ENCODE measurements at places on chromosomes 13 and 19.

GRCh38 chr19:2782329-2782935 is 641 bp downstream of the SGTA start:
- DNase-seq: no peak

- DNase-seq: no peak
Observed at GRCh38 chr13:42970824-42971690, 21.0 kb downstream of the EPSTI1 start.

- DNase-seq: no peak
Observed at GRCh38 chr13:75494491-75494890, 12.5 kb upstream of the TBC1D4 start.

DNA sequence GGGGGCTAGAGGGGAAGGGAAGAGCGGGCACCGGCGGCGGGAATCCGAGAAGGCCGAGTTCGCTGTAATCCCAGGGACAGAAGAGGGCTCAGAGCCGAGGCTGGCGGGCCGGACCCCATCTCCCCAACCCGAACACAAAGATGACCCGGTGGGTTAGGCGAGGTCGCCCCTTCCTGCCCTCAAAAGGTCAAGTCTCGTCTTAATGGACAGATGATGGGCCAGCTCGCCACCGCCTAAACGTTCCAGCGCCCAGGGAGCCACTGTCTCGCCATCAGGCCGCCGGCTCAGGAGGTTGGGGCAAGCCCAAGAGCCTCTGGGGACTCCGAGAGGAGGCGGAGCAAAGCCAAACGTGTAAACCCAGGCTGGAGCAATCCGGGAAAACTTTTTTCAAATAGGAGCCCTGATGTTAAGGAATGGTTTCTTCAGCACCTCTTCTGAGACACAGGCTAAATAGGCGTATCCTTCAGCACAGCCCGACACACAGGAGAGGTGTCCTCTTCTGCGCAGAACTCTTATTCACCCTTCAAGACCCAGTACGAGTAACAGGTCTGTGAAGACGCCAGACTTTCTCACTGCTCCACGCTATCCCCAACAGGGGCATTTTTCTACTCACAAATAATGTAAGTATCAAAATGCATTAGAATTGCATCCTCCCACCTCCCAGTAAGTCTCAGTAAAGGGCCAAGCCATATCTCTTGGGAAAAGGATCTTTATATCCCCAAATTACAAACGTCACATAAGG is 6.3 kb upstream of the POU4F1 start:
- no peak for DNase-seq

DNA sequence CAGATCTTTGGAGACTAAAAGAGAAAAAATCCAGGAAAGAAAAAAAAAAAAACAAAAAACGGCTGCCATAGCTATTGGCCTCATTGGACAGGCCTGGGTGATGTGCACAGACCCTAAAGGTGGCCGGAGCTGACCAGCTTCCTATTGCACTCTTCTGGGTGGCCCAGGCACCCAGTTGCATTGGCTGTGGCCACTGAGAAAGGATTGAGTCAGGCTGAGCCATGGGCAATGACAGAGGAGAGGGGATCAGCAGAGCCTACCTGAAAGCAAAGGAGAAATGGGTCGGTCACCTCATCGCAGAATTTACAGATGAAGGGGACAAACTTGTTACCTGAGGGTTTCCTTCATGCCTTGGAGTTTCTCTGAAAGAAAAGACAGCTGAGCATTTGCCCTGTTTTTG is 17.3 kb downstream of the HMGB1 start:
- no peak for DNase-seq

GRCh38 chr13:67235265-67235664 is 5.1 kb upstream of the PCDH9 start:
- no peak for DNase-seq

- no peak for DNase-seq
Observed at GRCh38 chr13:112688560-112689302, 1.1 kb upstream of the ATP11A start.

- no peak for DNase-seq
Observed at GRCh38 chr19:50779504-50780457, 9.5 kb downstream of the GPR32 start.

DNA sequence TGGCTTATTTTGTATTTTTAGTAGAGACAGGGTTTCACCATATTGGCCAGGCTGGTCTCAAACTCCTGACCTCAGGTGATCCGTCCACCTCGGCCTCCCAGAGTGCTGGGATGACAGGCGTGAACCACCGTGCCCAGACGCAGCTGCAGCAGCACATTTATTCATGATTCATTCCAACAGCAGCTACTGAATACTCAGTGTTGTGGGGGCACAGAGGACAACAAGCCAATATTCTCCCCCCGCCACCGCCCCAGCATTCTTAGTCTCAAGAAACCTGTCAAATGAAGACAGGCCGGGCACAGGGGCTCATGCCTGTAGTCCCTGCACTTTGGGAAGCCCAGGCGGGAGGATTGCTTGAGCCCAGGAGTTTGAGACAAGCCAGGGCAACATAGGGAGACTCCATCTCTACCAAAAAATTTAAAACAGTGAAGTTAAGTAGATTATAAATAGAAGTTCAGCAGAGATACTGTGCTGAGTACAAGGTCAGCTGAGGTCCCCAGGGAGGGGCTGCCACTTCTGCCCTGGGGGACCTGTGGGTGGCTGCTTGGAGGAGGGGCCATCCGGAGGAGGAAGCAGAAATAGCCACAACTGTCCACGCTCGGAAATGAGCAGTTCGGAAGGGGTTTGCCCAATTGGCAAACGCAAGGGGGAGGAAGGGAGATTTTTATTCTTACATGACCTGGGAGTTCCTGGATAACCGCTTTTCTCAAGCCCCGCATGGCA is 4.3 kb downstream of the DOT1L start:
- DNase-seq: no peak

DNA sequence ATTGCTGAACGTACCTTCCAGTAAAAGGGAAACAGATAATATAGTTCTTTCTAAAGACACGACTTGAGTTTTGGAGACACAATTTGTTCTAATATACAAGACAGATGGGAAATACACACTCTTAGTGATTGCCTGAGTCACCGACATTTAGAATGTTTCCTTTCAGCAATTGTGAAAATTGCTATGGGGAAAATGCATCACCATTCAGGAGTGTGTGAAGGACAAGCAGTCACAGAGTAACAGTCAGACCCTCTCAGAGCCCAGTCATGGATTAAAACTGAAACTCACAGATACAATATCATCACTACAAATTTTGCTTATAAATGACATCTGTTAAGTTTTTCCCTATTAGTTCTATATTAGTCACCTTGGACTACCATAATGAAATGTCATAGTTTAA is 286.1 kb downstream of the SPRY2 start:
- no peak for DNase-seq

- DNase-seq: peak; percentile 20
Observed at GRCh38 chr19:19034204-19034624, 811 bp downstream of the ARMC6 start.

DNA sequence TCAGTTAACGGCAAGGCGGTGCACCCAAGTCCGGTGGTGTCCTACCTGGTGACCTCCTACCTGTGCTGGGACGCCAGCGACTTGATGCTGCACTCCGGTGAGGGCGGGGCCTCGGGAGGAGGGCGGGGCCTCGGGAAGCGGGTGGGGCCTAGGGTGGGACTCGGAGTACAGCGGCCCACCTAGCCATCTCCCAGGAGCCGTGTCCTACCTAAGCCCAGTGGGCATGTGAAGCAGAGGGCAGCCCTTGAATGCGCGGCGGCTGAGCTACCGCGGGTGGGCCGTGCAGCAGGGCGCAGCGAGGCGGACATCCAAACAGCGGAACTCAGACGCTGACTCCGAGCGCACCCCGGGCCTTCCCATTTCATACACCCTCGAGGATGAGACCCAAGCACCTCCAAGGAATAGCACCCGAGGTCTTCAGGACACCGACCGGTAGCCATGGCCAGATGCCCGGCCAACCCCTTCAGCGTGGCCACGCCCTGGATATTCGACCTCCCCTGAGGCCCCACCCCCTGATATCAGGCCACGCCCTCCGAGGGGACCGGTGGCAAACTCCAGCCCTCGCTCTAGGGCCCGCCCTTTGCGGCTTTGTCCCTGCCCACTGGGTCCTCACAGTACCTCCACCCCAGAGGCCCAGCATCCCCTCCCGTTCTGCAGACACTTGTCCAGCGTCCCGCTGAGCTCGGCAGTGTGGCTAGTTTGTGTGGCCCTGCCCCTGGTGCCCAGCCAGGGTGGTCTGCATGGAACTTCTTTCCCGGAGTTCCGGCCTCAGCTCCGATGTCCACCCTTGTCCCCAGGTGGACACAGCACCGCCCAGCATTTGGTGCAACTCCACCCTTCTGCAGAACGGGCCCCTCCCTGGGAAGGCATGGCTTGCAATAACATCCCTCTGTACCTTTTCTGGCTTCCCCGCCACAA is 5.4 kb downstream of the KLK1 start:
- DNase-seq: no peak

DNA sequence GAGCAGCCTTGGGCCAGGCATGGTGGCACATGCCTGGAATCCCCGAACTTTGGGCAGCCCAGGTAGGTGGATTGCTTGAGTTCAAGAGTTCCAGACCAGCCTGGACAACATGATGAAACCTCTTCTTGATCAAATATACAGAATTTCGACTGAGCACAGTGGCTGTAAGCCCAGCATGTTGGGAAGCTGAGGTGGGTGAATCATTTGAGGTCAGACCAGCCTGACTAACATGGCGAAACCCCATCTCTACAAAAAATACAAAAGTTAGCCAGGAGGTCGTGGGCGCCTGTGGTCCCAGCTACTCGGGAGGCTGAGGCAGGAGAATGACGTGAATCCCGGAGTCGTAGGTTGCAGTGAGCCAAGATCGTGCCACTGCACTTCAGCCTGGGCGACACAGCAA is 8.0 kb upstream of the NLRP7 start:
- no peak for DNase-seq

DNA sequence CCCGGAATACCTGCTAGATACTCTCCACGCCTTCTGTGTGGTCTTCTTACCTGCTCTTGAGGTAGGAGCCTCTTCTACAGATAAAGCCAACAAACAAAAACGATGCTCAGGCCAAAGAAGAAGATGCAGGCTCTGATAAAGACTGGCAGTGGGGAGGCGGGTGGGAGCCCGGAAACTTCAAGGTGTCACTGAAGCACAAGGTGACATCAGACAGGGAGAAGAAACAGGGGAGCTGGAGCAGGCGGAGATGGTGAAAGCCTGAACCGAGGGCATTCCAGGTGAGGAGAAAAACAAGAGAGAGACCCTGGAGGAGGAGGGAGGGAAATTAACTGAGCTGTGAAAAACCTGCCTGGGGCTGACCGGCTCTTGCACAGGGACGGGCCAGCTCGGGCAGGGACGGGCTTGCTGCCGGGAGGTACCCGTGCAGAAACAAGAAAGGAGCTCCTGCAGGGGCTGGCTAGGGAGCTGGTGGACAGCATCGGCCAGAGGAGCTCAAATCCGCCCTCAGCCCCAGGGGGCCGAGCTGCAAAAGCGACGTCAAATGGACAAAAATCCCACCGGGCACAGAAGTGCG is 19.0 kb downstream of the GNG7 start:
- no peak for DNase-seq

- peak; percentile 76 for DNase-seq
Observed at GRCh38 chr19:44111910-44112463, 1.2 kb upstream of the ZNF225 start.

GRCh38 chr19:30471441-30471840 is 99.3 kb downstream of the ZNF536 start:
- DNase-seq: no peak

DNA sequence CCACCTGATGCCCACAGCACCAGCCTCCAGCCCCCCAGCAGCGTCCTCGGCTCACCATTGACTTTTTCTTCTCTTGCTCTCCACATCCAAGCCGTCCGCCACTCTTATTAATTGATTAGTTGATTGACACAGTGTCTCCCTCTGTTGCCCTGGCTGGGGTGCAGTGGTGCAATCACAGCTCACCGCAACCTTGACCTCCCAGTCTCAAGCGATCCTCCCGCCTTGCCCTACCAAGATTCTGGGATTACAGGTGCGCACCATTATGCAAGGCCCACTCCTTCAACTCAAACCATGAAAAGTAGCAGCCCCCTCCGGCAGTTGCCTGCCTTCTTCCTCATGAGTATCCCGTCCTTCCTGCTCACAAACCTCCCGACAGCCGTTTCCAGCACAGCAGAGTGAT is 921 bp upstream of the TEX29 start:
- no peak for DNase-seq

DNA sequence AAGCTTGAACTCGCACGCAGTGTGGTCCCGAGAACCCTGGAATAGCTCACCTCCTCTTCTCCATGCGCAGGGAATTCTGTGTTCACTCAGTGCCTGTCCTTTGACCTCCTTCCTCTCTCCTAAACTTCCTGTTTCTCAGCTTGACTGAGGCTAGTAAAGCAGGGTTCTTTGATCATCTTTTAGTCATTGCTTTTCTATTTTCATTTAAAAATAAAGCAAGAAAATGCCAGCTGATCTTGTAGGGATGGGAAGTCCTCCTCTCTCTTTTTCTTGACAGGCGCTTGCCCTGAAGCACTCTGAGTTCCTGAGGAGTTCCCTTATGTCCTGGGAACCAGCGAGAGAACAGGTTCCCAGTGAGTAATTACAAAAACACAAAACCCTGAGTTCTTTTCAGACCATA is 62.8 kb downstream of the ARHGEF7 start:
- peak; percentile 53 for DNase-seq

- DNase-seq: no peak
Observed at GRCh38 chr13:60520902-60521569, 124.0 kb downstream of the TDRD3 start.

DNA sequence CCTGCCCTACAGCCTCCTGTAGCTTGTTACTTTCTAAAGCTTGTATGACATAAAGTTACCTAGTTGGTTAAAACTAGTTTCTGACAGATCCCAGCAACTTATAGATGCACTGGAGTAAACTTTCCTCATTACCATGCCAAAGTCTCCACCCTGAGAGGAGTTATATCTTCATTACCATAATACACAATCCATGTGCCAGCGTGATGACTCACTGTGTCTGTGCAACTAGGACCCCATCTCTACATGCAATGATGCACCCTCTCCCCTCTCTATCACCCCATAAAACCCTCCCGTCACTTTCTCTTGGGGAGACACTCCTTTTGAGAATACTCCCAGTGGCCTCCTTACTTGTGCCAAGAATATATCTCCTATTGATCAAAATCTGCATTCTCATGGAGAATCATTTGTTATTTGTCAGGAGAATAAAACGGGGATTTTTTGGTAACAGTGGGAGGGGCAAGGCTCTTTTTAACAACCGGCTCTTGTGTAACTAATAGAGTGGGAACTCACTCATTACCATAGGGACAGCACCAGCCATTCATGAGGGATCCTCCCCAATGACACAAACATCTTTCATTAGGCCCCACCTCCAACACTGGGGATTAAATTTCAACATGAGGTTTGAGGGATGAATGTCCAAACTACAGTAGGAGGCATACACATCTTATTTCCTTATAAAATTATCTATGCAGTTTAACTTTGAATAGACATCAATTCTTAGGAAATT is 235.1 kb upstream of the ATXN8OS start:
- DNase-seq: no peak

GRCh38 chr13:35894636-35895035 is 236.5 kb downstream of the DCLK1 start:
- no peak for DNase-seq

DNA sequence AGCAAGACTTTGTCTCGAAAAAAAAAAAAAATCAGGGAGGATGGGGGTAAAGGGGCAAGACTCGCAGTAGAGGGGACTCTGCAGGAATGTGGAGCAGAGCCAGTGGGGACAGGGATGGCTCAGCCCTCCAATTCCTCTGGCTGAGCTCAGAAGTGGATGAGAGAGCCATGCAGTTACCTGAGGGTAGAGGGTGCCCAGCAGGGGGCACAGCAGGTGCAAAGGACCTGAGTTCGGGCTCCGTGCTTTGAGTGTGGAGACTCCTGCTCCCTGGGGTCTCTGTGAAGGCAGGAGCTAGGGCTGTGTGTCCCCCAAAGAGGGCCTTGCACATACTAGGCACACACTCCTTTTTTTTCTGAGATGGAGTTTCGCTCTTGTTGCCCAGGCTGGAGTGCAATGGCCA is 7.7 kb downstream of the DOCK6 start:
- DNase-seq: no peak

Data from non-pigmented ciliary epithelial cell (primary cell).